ENCODE measurements at places on chromosomes 3 and 15. TPM values are rescaled to one million over a fixed set of nuclear protein-coding genes. Genes with fewer than 3 reads are reported as not detected.

- DNase-seq = peak; percentile 50
Observed at GRCh38 chr3:62638316-62638715, 236.9 kb downstream of the CADPS start.

GRCh38 chr15:74885461-74885860 lies 4.4 kb upstream of the MPI start:
- no peak for DNase-seq

DNA sequence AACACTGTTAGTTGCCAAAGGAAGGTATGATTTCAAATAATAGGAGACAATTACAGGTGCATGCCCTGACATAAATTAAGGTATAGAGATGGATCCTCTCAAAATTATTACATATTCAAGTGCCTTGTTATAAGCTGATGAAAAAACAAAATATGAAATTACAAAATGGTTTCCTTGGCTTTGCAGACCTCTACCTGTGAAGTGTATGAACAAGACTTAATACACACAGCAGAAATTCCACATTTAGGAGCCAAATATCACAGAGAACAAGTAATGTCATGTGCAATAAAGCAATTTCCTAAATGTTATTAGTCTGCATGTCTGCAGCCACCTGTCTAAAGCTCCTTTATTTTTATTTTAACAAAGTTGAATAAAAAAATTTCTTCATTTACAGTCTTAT lies 151.5 kb downstream of the ALCAM start:
- no peak for DNase-seq

GRCh38 chr3:44090036-44090435 lies 151.7 kb upstream of the TOPAZ1 start:
- DNase-seq = no peak

- no peak for DNase-seq
Observed at GRCh38 chr3:124273651-124274050, 281.7 kb upstream of the ROPN1 start.

GRCh38 chr15:75140080-75140879 lies 61.4 kb upstream of the C15orf39 start:
- DNase-seq = peak; percentile 25

DNA sequence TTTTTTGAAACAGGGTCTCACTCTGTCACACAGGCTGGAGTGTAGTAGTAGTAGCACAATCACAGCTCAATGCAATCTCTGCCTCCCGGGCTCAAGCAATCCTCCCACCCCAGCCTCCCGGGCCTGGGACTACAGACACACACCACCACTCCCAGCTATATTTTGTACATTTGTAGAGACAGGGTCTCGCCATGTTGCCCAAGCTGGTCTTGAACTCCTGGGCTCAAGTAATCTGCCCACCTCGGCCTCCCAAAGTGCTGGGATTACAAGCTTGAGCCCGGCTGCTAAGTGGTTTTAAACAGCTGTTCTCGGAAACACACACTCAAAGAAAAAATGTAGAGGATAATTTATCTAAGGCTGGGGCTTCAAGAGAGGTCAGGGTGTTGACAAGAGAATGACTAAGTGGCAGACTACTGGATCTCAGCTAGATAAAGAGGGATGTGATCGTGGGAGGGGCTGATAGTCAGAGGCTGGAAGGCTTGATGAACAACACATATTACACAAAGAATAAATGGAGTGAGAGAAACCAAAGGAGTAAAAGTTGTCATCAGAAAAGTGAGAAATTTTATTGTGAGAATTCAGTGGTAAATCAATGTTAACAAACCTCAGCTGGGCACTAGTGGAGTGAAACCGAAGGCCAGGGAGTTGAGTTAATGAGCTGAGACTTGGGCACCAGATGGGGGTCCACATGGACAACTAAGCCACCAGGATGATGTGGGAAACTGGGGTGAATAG lies 6.7 kb downstream of the CCR5AS start:
- peak; percentile 79 for DNase-seq

DNA sequence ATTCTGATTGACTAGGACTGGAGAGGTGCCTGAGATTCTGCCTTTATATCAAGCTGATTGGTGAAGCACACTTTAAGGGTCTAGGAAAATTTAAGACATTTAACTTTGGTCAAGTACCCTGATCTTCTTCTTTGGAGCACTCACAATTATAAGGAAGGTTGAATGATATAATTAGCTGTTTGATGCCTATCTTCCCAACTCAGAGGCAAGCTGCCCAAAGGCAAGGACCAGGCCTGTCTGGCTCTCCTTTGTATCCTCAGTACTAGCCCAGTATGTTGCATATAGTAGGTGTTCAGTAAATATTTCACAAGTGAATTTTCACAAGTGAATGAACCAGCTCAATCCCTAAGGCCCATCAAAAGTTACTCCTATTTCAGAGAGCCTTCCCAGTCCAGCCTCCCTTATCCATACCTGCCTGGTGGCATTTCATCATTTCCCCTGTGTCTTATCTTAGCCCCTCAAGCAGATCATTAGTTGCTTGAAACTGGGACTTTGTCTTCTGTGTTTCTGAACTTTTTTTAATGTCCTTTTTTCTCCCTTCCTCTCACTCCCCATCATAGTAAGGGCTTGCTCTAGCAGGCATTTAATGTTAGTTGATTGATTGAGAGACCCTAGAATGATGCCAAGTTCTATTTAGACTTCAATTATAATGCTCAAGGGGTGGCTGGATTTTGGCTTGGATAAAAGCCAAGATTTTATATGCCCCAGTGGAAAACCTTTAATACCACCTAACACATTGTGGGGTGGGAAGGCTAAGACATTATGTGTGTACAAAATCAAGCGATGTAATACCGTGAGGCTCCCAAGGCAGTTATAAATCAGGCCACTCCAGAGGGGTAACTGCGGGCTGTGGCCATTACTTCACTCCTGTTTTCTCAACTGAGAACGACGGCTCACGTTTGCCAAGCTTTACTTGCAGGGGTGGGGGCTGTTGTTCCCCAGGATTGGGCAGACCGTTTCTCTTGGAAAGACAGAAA lies 43.2 kb upstream of the BOC start:
- DNase-seq = peak; percentile 58

The ARRDC4 gene
- total RNA-seq = 36.1 TPM

All from umbilical cord (tissue), 2 donors.